Hematopoietic multipotent progenitor cell treated with erythropoietin and hydrocortisone succinate and interleukin-3 and kit ligand, for 4 days (in vitro differentiated cells): ENCODE measurements at places on chromosomes 2 and 18.
A peak's percentile ranks its signal among the peaks of the same experiment; 100 is the strongest.

DNA sequence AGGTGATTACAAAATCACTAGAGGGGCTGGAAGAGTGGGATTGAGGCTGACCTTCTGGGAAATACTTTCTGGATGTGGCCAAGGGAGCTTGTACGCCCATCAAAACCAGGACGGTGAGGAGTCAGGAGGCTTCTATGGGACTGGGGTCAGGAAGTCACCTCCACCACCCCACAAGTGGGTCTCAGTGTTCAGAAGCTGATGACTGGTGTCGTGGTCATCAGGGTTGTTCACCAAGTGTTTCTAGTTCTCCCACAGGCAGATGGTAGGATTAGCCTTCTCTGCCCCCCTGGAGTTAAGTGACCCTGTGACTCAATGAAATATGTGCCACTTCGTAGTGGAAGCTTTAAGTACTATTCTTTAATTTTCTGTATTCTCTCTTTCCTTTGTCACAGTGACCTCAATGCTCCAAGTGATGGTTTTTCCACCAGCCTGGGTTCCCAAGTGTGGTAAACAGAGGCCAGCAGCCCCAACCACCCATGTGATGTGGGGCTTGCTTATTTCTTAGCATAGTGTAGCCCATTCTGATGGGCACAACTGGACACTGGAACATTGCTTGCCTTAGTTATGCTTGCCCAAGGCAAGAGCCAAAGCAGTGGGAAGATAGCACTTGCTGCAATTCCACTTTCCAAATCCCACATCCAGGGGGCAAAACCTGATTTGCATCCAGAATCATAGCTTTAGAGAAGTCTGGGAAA, 258.8 kb downstream of the CYP26B1 start:
- no peak for DNase-seq

- DNase-seq: peak; percentile 62
These were observed 11.3 kb downstream of the TMEM247 start for GRCh38 chr2:46490521-46491141.

DNA sequence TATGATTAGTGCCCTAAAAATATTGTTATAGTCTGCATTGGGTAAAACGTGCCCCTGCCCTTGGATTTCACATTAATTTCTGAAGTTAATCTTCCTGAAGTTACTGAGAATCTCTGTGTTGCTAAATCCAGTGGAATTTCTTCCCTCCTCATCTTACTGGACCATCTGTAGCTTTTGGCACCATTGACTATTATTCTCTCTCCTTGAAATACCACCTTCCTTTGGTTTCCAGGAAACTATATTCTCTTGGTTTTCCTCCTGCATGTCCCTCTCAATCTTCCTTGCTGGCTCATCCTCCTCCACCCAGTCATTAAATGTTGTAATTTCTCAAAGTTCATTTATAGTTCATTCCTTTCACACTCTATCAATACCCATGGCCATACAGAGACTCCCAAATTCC, 110.6 kb upstream of the SLC35G4 start:
- no peak for DNase-seq

DNA sequence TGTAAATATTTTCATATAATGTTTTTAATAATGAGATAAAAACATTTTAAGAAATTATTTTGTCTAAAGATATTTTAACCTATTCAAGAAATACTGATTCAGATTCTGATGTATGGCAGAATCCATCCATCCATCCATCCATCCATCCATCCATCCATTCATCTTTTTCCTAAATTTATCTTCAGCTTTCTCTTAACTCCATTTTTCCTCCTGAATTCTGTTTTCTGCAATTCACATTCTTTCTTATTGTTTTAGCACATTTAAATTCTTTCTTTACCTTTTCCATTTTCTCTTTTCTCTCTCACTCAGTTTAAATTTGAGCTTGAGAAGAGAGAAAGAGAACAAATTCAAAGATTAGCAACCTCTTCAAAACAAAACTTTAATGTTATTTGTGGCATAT, 3.6 kb downstream of the LRP1B start:
- no peak for DNase-seq

- no peak for DNase-seq
These were observed 10.4 kb downstream of the CERKL start for GRCh38 chr2:181646415-181646987.
